Right ventricle myocardium inferior (tissue), 1 donor: ENCODE measurements at places on chromosomes 12 and 14. TPM values are rescaled to one million over a fixed set of nuclear protein-coding genes. Genes with fewer than 3 reads are reported as not detected.

HVCN1 gene
- total RNA-seq, result 11.8 TPM

LRCOL1 gene
- not detected for total RNA-seq

LMO3 gene
- 3.8 TPM for total RNA-seq

GRCh38 chr12:25585021-25585523 lies 32.0 kb upstream of the LMNTD1 start:
- no peak for DNase-seq

GRCh38 chr12:6330192-6330591 lies 11.7 kb downstream of the TNFRSF1A start:
- peak; percentile 68 for DNase-seq

- DNase-seq, result no peak
These were observed 407.6 kb downstream of the TMEM132D start for GRCh38 chr12:129496226-129496625.

GRCh38 chr14:57656853-57657252 lies 163.2 kb upstream of the CCDC198 start:
- no peak for DNase-seq

DNA sequence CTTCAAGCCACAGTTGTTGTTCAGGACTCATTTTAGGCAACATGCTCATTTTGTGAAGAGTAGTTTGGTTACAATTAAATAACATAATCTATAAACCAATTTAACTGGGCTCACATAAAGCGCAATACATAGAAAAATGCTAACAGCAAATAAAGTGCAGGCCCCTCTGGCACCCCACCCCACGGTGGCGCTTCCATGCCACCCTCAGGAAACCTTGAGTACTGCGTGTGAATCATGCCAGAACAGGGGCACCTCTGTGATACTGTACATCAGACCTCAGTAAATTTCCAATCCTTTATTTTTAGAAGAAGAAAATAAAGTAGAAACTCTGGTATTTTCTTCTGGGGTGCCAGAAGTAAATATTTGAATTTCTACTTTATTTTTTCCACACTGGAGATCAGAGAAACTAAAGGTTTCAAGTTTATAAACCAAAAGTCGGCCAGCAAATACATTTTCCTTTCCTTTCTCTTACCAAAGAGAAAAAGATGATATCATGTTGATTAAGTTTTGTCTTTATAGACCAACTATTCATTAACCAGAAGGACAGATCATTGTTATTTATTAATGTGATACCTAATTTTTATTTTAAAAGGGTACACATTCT lies 316.8 kb downstream of the PAWR start:
- no peak for DNase-seq

DNA sequence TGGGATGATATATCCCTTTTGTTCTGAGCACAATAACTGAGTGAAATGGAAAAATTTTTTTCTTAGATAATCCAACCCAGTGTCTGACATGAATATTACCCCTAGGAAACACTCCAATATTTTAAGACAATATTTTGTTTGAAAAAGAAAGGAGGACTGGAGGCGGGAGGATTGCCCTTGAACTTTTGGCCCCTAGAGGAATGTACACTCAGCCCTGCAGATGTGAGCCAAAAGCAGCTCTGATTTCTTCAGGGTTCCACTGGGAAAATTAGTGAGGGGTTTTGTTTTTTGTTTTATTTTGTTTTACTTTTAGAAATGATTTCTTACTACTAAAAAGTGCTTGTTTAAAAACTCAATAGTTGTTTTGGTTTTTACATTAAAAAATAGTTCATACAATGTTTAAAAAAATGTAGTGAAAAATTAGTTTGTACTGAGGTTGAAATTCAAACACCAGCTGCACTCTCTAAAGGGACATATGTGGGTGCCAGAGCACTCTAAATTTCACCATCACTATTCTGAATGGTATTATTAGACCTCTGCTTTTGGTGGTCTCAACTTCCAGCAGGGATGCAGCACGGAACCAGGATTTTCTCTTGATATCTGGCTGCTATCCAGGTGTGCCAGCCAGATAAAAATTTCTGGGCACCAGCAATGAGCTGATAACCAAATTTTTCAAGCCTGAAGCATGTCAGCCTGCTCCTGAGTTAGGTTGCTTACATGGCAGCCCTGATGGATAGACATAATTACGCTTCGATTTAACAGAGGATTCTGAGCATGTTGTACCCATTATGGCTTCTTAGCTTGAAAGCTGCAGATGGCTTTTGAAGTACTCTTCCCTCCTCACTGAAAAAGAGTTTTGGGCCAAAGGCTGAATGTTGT lies 141.9 kb downstream of the ANO6 start:
- no peak for DNase-seq

GRCh38 chr12:31406345-31406744 lies 80.4 kb upstream of the SINHCAF start:
- DNase-seq, result no peak

DNA sequence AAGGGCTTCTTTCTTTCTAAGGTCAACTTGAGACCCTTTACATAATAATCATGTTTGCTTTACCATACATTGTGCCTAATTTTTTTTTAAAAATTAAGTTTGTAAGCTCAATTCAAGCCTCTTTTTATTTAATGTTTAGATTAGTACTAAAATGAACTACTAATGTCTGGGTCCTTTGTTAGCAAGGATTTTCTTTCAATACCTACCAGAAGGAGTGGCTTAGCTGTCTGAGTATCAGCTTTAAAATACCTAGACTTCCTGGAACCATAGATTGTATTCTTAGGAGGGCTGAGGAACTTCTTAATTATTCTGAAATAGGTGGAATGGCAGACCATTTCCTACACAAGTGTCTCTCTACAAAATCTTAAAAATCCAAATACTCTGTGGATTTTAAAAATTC lies 122.1 kb downstream of the HMGA2 start:
- DNase-seq, result no peak

GRCh38 chr12:65754290-65754689 lies 70.0 kb upstream of the HMGA2 start:
- no peak for DNase-seq

- no peak for DNase-seq
These were observed 16.7 kb downstream of the SLC7A7 start for GRCh38 chr14:22798528-22798927.

- DNase-seq, result no peak
These were observed 186.1 kb downstream of the KTN1 start for GRCh38 chr14:55766071-55766470.

- DNase-seq, result no peak
These were observed 141.2 kb downstream of the STXBP6 start for GRCh38 chr14:24908592-24909236.

DNA sequence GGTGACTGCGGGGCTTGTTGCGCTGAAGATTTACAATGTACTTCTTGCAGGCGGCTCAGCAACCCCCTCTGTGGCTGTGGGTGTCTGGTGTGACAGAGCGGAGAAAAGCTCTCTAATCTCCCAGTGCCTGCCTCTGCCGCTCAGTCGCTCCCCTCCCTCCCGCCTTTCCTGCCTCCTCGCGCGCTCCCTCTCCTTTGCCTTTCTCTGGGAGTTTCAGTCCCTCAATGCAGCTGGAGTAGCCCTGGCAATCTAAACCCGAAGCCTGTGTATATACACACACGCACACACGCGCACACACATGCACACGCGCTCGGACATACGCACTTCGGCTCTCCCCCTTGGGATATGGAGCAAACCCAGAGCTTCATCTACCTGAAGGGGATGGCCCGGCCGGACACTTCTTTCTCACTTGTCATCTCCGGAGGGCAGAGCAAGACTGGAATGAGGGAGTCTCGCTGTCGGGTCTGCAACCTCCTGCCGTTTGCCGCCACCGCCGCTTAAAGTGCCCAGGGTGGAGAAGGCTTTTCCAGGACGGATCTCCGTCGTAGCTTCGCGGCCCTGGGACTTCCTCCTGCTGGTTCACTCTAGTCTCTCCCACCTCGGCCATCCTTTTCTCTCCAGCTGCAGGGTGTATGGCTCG lies 599 bp upstream of the TRHDE start:
- peak; percentile 55 for DNase-seq
